ENCODE measurements at places on chromosomes 4 and X.

DNA sequence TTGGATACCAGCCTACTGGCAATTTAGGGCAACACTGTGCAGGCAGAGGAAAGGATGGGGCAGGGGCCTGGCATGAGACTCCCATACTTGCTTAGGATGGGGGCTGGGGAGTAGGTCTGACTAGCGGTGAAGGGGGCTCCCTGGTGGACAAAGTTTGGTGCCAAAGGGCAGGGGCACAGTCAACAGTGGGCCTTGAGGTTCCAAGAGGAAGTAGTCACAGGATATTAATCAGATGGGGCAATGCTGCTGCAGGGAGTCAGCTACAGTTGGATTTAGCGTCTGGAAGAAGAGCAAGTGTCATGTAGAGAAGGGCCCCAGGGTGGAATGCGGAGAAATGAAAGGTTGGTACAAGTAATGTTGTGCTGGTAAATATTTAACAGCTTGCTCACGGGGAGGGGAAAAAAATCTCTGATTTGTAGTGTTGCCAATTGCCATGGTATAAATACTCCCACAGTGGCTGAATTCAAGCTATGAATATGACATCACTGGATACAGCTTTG, 139.4 kb downstream of the PJA1 start:
- no peak for DNase-seq

- no peak for DNase-seq
Observed at GRCh38 chrX:149453030-149453429, 52.1 kb downstream of the IDS start.

DNA sequence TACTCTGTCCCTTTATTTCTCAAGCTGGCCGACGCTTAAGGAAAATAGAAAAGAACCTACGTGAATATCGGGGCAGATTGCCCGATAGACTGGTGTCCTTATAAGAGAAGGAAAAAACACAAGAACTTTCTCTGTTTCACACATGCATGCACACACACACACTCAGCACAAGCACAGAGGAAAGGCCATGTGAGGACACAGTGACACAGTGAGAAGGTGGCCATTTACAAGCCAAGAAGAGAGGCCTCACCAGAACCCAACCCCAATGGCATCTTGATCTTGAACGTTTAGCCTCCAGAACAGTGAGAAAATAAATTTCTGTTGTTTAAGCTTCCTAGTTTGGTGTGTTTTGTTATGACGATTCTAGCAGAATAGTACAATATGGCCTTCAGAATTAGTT, 37.0 kb downstream of the SPRY1 start:
- DNase-seq, result no peak

- no peak for DNase-seq
Observed at GRCh38 chr4:8861576-8862295, 9.9 kb downstream of the HMX1 start.

DNA sequence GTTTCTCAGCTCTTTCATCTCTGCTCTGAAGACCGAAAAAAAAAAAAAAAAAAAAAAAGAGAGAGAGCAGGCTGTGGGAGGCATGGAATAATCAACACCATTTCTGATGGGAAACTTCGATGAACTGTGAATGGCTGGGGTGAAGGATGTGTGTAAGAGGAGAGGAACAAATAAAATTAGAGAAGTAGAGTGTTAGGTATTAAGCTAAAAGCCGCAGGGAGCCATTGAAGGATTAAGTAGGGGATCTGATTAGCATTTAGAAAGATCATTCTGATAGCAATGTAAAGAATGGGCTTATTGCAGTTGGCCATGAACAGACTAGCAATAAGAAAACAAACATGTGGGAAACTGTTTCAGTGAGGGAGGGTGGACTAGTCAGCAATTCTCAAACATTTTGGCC, 33.6 kb upstream of the JADE1 start:
- no peak for DNase-seq
